Activated naive CD4-positive, alpha-beta T cell treated with anti-CD3 and anti-CD28 coated beads, Interleukin-2, amount 10 ng/mL, durations not matched to agents 7 days and 5 days (primary cell): ENCODE measurements at places on chromosomes 12 and 14.

DNA sequence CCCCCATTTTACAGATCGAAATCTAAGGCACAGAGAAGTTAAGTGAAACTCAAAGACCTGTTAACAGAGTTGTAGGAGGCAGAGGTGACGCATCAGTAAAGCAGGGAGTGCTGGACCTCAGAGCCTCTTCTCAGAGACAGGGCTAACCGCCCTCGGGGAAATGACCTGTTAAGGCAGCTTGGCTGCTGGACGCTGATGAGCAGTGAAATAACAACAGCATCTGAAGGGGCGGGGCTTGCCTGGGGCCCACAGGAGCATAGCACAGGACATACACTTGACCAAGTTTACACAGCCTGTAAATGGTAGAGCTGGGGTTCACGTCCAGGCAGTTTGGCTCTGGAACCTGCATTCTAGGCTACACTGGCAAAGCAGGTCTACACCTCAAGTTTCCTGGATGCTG, 39.3 kb downstream of the LRTM2 start:
- no peak for DNase-seq

DNA sequence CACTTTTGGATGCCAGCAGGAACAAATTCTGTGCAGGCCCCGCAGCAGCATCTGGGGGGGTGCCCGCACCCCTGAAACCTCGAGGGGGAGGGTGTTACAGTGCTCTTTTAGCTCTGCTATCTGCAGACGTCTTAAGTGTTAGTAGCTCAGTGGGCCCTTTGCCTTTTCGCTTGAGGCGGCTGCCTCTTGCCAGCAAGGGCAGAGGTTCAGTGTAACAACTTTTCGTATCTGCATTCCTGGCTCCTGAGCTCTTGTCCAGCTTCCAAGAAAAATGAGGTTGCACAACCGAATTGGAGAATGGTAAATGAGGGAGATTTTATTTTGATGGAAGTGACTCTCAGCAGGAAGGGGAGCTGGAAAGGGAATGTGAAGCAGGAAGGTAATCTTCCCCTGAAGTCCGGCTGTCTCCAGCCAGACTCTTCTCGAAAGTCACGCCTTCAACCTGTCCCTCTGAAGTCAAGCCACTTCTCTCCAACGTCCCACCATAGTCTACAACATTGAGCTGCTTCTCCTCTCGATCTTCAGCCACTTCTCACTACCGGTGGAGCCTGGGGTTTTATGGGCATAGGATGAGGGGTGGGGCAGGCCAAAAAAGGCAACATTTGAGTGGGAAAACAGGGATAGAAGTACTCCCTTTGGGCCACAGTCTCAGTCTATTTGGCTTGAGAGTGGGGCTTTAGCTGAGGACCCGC, 17.8 kb downstream of the TAS2R50 start:
- no peak for DNase-seq

GRCh38 chr12:94753036-94753679, 102.8 kb upstream of the TMCC3 start:
- no peak for DNase-seq

DNA sequence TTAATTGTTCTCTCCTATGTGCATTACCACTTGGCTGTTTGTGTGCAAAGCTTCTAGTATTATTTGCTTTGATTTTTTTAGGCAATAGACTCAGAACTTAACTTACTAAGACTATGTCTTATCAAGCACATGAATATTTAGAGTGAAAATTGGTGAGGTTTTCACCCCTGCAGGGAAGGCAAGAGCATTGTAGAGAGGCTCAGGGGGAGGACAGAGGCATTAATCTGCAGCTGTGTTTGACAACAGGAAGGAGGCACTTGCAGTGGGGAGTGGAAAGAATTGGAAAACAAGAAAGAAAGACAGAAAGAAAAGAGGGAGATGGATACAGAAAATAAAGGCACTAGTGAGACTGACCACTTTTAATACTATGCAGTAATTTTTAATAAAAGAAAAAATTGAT, 431.6 kb downstream of the PDZRN4 start:
- no peak for DNase-seq

DNA sequence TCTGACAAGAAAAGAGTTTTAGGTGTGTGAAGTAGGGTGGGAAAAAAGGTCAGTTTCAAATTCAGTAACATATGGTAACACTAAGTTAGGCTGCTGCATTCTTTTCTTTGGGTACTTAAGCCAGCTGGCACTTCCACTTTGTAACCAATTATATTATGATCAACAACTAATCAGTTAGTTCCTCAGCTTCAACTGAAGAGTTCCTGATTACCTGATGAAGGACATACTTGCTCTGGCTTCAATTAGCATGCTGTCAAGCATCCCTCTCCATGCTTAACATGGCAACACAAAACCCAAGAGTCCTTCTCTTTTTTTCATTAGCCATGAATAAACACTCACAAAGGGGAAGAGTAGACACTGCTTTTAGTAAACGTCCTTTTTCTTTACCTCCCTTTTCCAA, 6.8 kb upstream of the KANSL2 start:
- DNase-seq: no peak

- no peak for DNase-seq
Measured at GRCh38 chr14:65989981-65990380, 496.2 kb upstream of the CCDC196 start.

- DNase-seq: no peak
Measured at GRCh38 chr14:86530457-86530856, 1000.5 kb downstream of the FLRT2 start.

GRCh38 chr12:104680070-104680469, 223.3 kb downstream of the CHST11 start:
- DNase-seq: peak; percentile 60

- no peak for DNase-seq
Measured at GRCh38 chr12:28294300-28294699, 104.0 kb downstream of the CCDC91 start.

GRCh38 chr12:2443776-2444175, 351.0 kb upstream of the FKBP4 start:
- no peak for DNase-seq

DNA sequence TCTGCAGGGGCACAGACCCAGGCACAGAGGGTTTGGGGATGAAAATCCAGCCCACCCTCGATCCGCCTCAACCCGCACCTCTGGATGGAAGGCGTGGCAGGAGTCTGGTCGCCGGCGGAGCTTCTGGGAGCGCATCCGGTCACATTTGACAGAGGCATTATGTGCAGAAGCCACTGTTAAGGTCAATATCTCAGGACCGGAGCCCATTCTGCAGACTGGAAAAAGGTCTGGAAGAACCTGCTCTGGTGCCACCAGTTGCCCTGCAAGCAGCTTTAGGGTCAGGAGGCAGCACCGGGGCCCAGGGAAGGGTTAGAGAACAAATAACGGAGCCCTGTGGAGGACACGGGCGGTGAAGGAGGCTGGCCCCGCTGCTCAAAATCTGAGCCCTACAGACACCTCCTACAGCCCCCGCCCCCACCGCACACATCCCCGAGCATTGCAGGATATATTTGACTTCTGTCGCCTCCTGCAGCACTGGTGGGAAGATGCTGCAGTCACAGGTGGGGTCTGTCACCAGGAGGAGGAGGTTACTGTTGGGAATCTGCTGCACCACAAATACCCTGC, 25.1 kb upstream of the LRTM2 start:
- DNase-seq: no peak

DNA sequence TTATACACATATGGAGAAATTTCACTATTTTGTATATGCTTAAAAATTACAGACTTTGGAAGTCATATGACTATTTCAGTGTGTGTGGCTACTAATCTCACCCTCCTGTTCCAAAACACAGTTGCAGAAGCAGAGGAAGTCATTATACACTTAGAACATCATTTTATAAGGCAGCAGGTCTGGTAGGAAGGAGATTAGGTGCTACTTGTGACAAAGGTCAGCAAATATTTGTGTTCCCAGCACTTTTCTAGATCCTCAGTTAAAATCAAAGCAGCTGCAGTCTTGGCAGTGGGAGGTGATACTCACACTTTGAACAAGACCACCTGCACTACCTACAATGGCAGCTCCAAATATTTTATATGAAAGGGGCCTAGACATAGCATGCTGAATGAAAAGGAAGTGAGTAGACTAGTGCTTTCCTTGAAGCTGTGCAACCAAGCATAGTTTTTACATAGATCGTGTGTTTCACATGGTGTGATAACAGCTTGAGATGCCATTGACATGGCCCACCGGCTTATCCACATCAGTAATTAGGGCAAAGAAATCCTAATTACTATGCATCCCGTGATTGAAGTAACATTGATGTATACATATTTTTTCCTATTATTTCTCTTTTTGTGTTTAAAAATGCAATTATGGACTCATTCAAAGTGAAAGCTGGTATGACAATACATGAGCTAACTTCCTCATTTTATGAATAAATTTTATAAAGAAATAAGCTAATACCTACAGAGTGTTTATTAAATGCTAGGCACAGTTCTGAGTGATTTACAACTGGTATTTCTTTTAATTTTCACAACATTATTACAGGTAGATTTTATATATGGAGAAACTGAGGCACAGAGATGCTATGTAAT, 5.3 kb downstream of the GYS2 start:
- no peak for DNase-seq

GRCh38 chr12:75939016-75939642, 92.4 kb downstream of the PHLDA1 start:
- DNase-seq: no peak

DNA sequence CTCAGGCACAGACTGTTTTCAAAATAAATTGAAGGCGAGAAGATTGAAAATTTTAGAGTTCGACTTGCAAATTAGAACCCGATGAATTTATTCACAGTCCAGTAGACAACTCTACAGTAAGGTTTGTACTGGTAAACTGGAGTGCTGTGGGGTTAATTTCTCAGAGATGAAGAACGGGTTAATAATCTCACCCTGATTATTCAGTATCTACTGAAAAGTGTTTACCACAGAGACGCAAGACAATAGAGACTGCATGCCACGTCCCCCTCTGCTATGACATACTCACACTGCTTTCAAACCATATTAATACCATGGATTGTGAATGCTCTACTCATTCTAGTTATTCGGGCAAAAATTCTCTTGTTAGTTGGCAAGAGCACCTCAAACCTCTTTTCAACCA, 36.1 kb downstream of the CFL2 start:
- no peak for DNase-seq

GRCh38 chr12:132049876-132050275, 94.2 kb downstream of the DDX51 start:
- DNase-seq: no peak

DNA sequence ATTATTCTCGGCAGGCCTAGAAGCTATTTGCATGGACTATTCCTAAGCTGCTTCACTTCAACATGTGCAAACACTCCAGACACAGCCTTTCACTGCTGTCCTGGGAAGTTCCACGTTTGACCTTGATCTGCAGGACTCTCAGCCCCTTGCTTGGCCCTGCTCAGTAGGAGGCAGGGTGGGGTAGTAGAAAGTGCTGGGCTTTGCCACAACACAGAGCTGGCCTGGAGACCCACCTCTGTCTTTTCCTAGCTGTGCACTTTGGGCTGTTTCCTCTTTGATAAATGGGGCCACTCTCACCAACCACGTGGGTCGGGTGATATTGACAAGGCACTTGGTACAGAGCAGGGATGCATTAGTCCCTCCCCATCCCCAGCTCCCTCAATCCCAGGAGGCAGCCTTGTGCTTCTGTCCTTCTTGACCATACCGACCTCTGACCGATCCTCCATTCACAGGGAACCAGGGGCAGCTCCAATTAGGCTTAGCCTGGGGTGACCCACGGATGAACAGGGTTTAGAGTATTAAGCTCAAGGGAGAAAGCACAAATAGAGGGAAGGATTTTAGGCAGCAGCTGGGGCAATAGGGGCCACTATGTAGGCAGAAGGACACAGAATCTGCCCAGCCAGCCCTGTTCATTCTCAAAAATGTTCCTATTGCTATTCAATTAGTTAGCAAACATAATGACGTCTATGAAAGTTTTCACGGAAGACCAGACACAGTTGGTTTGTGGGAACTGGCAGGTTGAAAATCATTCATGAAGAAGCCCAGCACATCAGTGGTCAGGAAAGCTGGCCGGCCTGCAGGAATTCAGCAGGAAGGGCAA, 63.3 kb downstream of the SYNE3 start:
- DNase-seq: no peak

DNA sequence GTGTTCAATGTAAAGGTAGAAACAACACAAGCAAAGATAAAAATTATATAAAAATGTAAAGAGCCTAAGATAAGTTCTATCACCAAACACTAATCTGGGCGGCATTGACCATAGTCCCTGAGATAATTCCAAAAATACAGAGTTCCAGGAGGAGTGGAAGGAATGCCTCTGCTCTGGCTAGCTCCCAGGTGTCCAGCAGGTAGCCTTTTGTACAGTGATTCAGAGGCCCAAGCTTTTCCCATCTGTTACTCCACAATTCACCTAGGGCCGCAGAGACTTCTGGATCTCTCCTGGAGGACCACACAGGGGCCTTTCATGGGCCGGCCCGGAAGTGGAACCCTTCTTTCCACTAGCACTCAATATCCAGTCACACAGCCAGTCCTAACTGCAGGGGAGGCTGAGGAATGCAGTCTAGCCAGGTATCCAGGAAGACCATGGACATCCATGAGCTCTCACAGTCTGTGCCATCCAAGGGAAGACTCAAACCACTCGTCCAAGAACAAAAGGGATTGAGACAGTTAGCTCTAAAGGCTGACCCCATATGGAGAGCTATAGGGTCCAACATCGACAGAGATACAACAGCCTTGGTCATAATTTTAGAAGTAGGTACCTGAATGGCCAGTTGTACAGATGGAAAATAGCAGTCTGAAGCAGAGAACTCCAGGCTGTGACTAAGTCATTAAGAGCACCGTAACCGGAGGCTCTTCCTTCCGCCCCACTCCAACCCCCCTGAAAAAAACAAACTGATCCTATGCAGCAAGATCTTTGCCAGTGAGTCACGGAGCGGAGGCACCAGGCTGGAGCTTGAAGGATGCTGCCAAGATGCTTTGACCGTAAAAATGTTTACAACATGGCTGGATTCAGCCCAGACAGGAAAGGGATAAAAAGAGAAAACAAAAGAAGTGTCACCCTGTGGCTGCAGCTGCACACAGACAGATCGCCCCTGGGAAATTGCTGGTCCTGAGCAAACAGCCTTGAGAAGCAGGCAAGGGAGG, 204.8 kb downstream of the NUAK1 start:
- no peak for DNase-seq

DNA sequence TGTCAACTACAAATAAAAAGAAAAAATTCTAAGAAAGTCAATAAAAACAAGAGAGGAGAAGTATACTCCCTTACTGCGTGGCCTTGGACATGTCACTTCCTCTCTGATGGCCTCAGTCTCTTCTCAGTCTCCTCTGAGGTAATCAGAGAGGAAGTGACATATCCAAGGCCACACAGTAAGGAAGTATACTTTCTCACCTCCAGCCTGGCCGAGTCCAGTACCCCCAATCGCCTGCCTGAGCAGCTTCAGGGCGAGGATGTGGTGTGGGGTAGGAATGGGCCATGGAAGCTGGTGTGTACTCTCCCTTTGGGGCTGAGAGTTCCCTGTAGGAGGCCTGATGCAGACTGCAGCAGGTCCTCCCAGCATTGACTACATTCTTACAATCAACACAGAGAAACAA, 15.8 kb downstream of the VDR start:
- DNase-seq: peak; percentile 50

DNA sequence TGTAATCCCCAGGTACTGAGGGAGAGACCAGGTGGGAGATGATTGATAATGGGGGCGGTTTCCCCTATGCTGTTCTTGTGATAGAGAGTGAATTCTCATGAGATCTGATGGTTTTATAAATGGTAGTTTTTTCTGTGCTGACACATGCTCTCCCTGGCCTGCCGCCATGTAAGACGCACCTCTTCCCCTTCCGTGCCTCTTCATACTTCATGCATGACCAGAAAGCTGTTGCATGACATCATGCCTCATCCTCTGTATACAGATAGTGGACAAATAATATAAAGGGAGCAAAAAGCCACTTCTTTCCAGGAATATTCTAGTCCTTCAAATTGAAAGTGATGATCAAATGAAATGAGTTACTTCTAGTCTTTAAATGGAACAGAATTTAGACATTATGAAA, 47.3 kb upstream of the LRIG3 start:
- DNase-seq: no peak
